Cortex of kidney (tissue), 1 donor: ENCODE measurements at places on chromosomes 11 and 22.

DNA sequence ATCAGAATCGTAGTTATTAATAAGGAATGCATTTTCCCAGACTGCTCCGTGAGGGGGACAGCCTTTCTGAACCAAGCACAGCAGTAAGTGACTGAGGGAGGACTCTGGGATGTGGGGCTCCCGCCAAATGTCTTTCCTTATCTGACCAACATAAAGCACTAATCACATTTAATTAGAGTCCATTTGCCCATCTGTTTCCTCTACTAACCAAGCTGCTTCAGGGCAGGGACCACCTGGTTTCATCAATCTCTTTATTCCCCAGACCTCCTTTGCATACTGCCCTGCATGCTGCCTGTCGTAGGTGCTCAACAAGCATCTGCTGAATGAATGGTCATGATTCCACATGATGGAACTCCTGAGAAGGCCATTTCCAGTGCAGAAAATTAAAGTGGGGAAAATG is 29.4 kb downstream of the SMCO4 start:
- DNase-seq: no peak

DNA sequence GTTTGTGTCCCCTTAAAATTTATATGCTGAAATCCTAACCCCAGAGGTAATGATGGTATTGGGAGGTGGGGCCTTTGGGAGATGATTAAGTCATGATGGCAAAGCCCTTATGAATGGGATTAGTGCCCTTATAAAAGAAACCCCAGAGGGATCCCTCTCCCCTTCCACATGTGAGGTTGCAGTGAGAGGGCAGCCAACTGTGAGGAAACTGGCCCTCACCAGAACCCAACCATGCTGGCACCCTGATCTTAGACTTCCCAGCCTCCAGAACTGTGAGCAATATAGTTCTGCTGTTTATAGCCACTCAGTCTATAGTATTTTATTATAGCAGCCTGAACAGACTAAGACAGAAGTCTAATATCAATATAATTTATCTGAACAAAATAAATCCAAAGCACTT is 27.1 kb upstream of the RRAS2 start:
- no peak for DNase-seq

DNA sequence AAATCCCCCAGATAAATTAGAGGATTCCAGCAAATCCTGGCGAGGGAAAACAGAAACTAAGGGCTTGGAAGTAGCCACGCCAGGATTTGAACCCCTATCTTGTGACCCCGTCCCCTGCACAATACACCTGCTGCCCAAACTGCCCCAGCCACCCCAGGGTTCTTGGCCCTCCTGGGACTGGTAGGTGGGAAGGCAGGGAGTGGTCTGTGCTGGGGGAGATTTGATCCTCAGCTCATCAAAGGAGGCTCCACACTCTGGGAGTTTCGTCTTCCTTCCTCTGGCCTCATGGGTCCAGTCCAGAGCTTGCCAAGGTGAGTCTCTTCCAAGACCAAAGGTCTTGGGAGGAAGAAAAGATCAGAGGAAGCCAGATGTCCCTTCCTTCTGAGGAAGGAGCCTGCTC is 4.5 kb upstream of the CHST1 start:
- DNase-seq: no peak

DNA sequence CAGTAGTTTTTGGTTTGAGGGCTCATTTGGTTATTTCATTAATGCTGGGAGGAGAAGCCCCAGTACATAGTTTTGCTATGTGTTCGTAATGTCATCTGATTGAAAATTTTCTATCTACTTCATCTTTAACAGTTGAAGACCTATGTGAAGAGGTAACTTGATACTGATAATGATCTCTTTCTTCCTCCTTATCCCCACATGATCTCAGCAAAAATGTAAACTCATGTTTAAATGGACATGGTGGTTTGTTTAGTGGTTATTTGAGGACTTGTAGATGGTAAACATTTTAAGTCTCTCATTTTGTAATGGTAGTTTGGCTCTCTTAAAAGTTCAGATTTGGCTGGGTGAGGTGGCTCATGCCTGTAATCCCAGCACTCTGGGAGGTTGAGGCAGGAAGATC is 53.7 kb upstream of the SPTBN2 start:
- no peak for DNase-seq

GRCh38 chr22:21031545-21032036 is 770 bp downstream of the SLC7A4 start:
- DNase-seq: no peak

- no peak for DNase-seq
Observed at GRCh38 chr22:41976070-41976901, 7.0 kb downstream of the SEPTIN3 start.

DNA sequence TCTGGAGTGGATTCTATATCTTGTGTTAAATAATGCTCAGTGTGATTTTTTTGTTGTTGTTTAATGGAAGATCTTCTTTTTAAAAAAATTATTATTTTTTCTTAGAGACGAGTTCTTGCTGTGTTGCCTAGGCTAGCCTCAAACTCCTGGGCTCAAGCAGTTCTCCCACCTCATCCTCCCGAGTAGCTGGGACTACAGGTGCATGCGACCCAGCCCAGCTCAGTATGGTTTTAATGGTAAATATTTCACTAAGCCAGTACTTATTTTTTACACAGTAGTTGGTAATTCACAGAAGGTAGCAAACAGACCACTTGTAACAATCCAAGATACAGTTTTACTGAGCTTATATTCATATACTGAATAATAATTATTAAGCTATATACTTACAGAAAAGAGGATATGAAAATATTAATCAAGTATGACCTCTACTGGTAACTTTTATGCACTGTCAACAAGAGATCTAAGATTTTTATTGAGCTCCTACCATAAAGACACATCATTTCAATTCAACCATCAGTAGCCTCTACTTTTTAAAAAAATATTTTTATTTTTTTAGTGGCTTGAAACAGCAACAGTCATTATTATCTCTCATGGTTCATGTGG is 6.1 kb upstream of the CD59 start:
- DNase-seq: no peak

- DNase-seq: no peak
Observed at GRCh38 chr22:27372969-27373670, 428.4 kb downstream of the MN1 start.

DNA sequence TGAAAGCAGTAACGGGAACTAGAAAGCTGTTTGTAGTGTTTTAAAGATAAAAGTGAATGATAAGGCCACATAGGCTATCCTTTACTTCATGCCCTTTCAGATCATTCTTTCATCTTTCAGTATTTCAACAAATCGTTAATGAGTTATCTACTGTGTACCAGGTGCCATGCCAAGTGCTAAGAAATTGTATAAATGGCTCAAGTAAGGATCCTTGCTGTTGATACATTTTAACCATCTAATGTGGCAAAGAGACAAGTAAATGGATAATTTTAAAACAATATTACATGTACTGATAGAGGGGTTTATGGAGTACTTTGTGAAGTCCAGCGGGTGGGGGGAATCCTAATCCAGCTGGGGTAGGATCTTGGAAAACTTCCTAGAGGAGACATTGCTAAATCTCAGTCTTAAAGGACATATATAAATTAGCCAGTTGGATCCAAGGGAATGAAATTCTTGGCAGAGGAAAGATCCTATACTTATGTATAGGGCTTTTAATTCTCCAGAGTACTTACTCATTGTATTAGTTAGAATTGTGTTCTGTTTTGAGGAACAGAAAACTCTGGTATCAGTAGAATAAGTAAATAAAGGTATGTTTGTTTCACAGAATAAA is 119.4 kb downstream of the TRIM44 start:
- DNase-seq: no peak

DNA sequence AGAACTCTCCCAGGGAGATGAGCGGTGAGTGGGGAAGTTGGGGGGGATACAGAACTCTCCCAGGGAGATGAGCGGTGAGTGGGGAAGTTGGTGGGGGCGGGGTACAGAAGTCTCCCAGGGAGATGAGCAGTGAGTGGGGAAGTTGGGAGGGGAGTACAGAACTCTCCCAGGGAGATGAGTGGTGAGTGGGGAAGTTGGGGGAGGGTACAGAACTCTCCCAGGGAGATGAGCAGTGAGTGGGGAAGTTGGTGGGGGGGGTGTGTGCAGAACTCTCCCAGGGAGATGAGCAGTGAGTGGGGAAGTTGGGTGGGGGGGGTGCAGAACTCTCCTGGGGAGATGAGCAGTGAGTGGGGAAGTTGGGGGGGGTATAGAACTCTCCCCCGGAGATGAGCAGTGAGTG is 186.5 kb downstream of the SHANK2 start:
- DNase-seq: no peak

GRCh38 chr11:73565804-73566203 is 32.1 kb downstream of the FAM168A start:
- no peak for DNase-seq

DNA sequence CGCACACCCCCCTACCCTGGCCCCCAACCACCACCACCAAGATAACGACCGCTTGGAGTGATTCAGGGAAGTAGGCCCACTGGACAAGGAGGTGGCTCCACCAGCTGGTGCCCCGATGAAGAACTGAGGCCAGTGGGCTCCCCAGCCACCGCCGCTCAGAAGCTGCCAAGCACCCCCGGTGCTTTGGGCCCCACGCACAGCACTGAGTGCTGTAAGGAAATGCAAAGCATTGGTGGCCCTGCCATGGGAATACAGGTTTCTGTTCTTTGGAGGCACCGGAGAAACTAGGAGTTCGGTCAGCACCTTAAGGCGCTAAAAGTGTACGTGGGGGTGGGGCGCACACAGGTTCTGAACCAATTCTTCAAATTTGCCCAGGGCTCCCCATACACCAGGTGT is 664 bp upstream of the PRSS23 start:
- DNase-seq: no peak

GRCh38 chr22:45540122-45540521 is 37.4 kb downstream of the FBLN1 start:
- DNase-seq: no peak

GRCh38 chr22:49601614-49602321 is 225.9 kb downstream of the BRD1 start:
- DNase-seq: no peak

DNA sequence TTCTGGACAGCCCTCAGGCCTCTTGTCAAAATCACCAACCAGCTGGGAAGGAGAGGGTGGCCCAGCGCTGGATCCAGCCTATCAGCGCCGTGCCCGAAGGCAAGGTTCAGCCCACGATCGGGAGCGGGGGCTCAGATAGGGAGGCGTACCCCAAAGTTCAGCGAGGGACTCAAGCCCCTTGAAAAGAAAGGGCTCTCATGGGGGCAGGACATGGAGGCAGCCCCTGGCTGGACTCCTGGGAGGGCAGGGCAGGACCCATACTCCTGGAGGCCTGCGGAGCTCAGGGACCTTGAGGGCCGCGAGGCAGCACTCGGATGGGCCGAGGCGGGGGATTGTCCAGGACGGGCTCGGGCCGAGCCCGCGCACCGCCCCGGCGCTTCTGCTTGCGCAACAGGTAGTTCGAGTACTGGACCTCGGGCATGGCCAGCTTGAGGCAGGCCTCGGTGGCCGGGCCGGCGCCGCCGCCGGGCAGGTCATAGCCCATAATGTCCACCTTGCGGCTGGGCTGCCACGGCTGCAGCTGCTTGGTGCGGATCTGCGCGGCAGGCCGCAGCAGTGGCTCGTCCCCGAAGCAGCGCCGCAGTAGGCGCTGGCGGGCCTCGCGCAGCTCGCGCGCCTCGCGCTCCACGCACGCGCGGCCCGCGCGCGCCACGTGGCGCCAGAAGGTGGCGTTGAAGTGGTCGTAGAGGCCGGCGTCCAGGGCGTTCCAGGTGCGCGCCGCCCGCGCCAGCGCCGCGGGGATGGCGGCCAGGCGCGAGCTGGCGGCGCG is 6.5 kb downstream of the GAL3ST3 start:
- DNase-seq: no peak

DNA sequence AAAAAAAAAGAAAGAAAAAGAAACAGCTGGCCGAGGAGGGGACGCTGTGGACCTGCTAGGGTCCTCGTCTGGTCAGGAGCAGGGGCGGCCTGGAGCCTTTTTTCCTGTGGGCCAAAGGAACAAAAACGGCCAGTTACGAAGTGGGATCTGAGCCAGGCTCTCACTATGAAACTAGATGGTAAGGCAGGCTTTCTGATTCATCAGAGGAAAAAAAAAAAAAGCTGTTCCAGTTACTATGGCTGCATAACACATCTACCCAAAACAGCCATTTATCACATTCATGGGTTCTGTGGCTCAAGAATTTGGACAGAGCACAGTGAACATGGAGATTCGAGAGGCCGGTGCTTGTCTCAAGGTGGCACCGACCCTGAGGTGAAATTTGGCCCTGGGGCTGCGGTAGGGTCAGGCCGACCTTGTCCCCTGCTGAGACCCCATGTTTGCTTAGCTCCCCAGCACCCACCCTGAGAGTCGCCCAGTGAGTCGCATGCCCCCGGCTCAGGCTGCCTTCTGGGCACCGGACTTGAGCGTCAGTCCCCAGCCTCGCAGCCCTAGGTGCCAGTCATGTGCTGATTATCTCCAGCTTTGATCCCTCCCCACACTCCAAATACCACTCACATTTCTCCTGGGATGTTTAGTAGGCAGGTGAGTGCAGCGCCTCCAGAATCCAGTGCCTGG is 34.2 kb downstream of the MRGPRD start:
- DNase-seq: no peak

DNA sequence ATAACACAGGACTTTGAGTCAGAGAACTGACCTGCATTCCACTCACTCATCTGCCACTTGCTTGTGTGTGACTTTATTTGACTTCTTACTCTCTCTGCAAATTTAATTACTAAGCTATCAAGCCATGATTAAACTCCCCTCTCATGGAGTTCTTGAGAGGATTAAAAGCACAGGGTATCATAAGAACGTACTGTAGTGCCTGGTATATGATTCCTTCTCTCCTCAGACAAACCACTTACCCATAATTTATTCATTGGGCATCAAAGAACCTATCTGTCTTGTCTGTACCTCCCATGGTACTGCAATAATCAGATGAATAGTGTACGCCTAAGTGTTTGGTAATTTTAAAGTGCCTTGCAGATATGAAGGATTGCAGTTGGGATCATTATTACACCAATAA is 130.6 kb upstream of the UBASH3B start:
- DNase-seq: no peak

DNA sequence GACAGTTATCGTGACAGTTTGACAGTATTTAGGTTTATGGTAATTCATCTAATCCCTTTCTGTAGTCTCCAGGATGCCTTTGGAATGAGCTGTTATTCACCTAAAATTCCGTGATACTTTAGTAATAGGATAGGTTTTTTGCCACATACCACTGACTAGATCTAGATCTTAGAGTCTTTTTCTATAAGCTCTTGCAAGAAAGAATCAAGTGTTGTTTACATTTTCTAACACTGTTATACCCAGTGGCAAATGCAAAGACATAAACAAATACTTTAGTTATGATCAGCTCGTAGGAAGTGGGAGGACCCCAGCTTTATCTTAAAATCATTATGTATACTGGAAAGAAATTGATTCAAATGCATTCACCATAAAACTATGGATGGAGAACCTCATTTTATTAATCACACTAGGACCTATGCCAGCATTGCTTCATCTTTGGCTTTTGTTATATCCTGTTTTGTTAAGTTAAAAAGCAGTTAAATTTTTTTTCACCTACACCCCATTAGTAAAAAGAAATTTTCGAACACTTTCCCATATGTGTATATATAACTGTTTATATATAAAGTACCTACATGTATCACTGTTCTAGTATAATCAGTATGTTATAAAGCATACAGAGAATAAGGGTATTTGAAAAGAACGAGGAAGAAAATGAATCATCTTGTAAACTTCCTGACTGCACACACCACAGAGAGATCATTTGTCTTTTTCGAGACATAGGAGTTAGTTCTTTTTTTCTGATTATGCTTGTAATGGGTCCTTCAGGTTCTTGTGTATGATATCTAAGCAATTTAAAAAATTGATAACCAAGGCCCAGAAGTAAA is 60.9 kb downstream of the PDHX start:
- DNase-seq: no peak
